ENCODE measurements at places on chromosomes 2 and 18. TPM values are rescaled to one million over a fixed set of nuclear protein-coding genes. Genes with fewer than 3 reads are reported as not detected.
A peak's percentile ranks its signal among the peaks of the same experiment; 100 is the strongest.

DNA sequence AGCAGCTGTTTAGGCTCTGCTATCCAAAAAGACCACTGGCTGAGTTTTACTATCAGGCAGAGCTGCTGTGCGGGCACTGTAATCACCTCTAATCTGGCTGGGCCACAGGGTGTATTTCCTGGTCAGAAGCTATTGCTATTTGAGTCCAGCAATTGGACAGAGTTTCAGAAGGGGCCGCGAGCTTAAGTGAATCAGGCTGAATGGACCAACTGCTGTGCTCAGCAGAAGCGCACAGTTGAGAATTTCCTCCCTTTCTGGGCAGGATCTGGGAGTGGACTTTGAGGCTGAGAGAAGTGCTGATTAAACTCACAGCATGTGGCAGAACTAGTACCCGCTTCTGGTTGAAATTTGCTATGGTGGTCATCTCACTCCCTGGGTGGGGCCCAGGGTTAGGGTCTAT, 251.8 kb downstream of the INSIG2 start:
- H3K4me1 ChIP-seq: no peaks in the 10 kb centered on the region
- H3K36me3 ChIP-seq: no peaks in the 10 kb centered on the region
- no peak overlapping the region for H3K27ac ChIP-seq
- no peaks in the 10 kb centered on the region for H3K27me3 ChIP-seq

Gene LGALSL
- polyA plus RNA-seq: 64.9 TPM

Gene LYG2
- polyA plus RNA-seq: 0.24 TPM

Gene C2orf80
- polyA plus RNA-seq: not detected

Gene HSBP1L1
- polyA plus RNA-seq: 49.6 TPM

Gene ALPP
- not detected for polyA plus RNA-seq

GRCh38 chr2:37493425-37493824, 149.0 kb downstream of the QPCT start:
- no peaks in the 10 kb centered on the region for H3K27me3 ChIP-seq
- H3K4me3 ChIP-seq: no peak overlapping the region
- H3K36me3 ChIP-seq: no peaks in the 10 kb centered on the region
- DNase-seq: no peak

DNA sequence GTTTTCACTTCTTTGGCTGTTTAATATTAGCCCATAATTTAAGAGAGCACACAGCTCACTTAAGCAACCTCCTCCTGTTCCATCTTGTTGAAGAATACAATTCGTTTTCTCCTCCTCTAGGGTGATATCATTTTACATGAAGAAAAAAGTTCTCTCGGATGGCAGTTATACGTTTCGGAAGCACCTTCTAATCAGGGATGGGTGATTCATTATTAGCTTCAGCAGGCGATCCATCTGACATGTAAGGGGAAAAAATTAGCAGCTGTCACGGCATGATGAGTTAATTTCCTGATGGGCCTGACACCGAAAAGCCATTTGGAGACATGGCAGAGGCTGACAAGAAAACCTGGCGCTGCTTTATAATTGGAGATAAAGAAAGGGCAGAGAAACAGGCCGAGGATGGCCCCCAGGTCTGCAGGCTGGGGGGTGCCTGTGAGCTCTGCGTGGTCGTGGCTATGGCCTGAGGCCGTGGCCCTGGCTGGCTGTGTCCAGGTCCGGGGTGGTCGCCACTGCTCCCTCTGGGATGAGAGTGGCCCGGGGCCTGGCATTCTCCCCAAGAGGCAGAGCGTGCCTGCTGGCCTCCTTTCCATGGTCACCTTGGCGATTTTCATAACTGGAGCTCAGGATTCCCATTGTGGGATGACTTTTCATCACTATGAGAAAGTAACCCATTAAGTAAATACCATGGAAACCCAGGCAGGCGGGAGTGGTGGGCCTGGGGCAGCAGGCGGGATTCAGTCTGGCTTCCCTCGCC, 140.1 kb downstream of the PTGR3 start:
- H3K36me3 ChIP-seq: no peaks in the 10 kb centered on the region
- DNase-seq: no peak
- no peak overlapping the region for H3K4me3 ChIP-seq
- peaks cover 23% of the 10 kb centered on the region for H3K4me1 ChIP-seq

Gene RTP5
- not detected for polyA plus RNA-seq

DNA sequence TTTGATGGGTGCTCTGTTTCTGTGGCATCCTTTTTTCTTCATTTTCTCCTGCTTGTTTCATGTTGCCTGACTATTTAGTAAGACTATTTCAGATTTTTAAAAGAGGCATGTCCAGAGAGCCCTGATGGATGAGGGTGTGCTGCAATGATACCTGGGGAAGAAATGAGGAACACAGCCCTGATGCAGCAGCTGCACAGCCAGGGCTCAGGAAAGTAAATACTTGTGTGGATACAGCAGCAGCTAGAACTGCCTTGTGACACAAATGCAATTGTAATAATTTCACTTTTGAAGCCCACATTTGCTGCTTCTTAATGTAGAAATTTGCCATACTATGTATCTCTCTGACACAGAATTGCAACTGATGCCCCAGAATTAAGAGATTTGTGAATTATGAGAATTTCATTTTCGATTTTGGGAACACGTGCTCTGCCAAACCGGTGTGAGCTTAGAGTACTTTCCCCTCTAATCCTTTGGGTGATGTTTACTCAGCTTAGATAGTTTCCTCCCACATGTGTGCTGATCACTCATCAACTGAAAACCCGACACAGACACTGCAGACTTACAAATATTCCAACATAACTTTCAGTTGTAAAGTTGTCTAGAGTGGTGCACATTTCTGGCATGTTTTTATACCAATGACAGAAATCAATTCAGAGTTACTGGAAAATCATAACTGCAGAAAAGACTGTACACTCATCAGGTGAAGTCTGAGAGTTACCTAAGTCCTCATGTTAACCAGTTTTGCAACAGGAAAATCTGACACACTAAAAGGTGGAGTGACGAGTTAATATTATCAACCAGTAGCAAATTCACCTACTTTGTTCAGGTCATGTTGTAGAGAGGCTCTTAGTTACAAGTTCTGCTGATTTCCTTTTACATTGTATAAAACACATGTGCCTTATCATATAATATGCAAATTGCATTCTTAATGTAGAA, 383.4 kb downstream of the CBLN2 start:
- H3K4me3 ChIP-seq: no peak overlapping the region
- no peak for DNase-seq
- no peaks in the 10 kb centered on the region for H3K36me3 ChIP-seq
- no peak overlapping the region for H3K27ac ChIP-seq

- H3K36me3 ChIP-seq: no peaks in the 10 kb centered on the region
- peak overlapping the region; percentile 96 for H3K27ac ChIP-seq
- no peak for DNase-seq
- H3K4me3 ChIP-seq: peak overlapping the region; percentile 93
Observed at GRCh38 chr2:201644001-201644400, 698 bp upstream of the TMEM237 start.

DNA sequence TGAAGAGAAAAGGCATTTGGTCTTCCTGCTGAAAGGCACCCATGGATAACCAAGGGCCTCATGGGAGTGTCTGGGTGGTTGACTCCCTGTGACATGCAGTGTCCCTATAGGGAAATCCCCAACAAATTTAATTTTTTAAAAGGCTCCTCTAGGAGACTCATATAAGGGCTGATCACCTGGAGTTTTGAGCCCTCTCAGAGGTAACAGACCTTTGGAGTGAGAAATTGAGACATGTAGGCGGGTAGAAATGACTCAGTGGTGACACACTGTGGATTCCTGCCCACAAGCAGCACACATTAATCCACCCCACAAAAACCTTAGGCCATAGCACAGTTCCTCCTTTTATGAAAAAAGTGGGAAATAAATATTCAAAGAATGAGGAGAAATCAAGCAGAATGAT, 557.0 kb upstream of the CNTNAP5 start:
- H3K4me1 ChIP-seq: no peaks in the 10 kb centered on the region
- H3K27ac ChIP-seq: no peak overlapping the region
- no peak for DNase-seq
- no peaks in the 10 kb centered on the region for H3K27me3 ChIP-seq
- H3K4me3 ChIP-seq: no peak overlapping the region
- no peaks in the 10 kb centered on the region for H3K36me3 ChIP-seq

Gene MYO7B
- polyA plus RNA-seq: not detected

Gene ABHD1
- polyA plus RNA-seq: not detected

GRCh38 chr2:48600204-48600813, 17.3 kb upstream of the GTF2A1L start:
- H3K36me3 ChIP-seq: no peaks in the 10 kb centered on the region
- H3K27ac ChIP-seq: no peak overlapping the region
- DNase-seq: no peak
- no peak overlapping the region for H3K4me3 ChIP-seq
- no peaks in the 10 kb centered on the region for H3K27me3 ChIP-seq

DNA sequence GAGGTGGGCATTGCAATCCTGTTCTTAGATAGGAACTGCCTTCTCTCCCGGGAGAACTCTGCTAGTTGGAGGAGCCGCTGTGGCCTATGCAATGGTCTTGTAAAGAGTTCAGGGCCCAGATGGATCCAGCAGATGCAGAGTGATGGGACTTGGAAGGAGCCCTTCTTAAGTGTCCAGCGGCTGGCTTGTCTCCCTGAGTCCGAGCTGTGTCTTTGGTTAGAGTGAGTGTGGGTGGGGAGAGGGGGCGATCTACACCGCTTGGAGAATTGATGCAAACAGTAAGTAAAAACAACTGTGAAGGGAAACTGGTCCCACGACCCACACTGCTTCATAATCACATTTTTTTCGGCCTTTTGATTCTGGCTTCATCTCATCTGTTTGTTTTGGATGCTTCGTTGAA, 89.8 kb upstream of the CYRIA start:
- DNase-seq: no peak
- no peaks in the 10 kb centered on the region for H3K27me3 ChIP-seq
- no peak overlapping the region for H3K4me3 ChIP-seq

- no peaks in the 10 kb centered on the region for H3K27me3 ChIP-seq
- H3K4me1 ChIP-seq: peaks cover 3% of the 10 kb centered on the region
- H3K4me3 ChIP-seq: no peak overlapping the region
- no peak overlapping the region for H3K27ac ChIP-seq
Observed at GRCh38 chr2:213232649-213233437, 51.4 kb upstream of the SPAG16 start.

All from keratinocyte (primary cell).